ENCODE measurements at places on chromosomes 11 and 22.

DNA sequence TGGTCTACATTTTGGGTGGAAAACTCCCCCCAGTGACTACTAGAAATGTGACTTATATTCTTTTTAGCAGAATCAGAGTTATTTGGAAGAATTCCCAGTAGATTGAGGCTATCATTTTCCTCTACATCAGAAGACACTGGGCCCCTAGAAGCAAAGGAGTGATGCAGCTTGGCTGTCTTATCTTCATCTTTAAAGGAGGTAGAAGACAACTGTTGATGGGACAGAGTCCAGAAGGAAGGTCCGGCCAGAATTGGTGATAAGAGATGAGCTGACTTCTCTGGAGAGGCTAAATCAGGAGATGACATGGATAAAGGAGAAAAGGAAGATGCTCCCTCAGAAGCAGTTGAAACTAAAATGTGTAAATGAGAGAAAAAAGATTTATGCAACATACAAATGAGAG lies 149.6 kb downstream of the ENTHD1 start:
- no peak for DNase-seq

GRCh38 chr22:50720301-50721256 lies 17.4 kb upstream of the ACR start:
- no peak for DNase-seq

- DNase-seq: peak; percentile 32
Observed at GRCh38 chr11:120985718-120986569, 38.0 kb upstream of the TBCEL start.

DNA sequence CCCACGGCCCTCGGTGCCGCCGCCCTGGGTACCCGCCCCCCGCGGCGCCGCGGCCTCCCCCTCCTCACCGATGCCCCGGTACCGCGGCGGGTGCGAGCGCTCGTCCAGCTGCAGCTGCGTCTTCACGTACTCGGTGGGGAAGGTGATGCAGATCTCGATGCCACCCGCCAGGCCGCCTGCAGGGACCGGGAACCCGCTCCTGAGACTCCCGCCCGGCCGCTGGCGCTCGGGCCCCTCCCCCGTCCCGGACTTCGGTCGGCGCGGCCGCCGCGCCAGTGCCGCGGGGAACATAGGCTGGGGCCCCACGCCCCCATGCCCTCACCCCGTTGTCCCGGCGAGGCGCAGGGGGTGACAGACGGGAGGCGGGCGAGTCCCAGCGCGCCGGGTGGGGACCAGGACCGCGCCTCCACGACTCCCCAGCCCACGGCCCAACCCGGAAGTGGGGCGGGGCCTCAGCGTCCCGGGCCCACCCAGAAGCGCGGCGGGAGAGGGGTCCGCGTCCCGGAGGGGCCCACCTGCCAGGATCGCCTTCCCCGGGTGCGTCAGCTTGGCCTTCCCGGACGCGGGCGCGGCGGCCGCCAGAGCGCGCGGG lies 375 bp downstream of the SLC25A1 start:
- no peak for DNase-seq

DNA sequence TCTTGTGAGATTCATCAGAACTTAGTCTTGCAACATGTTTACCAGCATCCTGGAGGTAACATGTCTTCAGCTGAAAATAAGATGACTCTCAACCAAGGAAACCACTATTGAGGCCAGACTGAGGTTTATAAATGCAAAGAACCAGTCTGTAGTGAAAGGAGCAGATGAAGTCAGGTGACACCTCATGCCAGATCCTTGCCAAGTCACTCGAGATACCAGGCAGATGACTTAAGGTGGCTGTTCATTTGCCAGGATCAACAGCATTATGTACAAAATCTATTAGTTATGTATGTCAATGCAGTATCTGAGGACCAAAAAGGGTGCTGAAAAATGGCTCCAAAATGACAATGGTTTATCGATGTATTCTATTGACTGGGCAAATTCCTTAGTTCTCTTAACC lies 100.0 kb upstream of the SOX6 start:
- DNase-seq: no peak

GRCh38 chr11:70725278-70725677 lies 326.9 kb downstream of the CTTN start:
- no peak for DNase-seq

DNA sequence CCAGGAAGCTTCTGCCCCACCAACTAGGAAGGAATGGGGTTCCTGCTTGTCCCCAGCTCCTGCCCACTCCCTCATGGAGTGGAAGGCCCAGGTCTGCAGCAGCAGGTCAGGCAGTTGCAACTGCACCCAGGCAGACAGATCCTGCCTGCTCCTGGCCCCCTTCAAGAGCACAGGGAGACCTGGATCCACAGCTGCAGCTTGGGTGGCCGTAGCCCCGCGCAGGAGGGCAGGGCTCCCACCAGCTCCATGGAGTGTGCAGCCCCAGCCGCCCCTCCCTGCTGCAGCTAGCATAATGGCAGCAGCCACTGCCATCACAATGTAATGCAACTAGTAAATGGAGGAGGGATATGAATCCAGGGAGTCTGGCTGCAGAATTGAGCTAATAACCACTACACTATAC lies 187.5 kb upstream of the PLET1 start:
- no peak for DNase-seq

GRCh38 chr11:43401252-43401651 lies 42.5 kb downstream of the TTC17 start:
- no peak for DNase-seq

GRCh38 chr11:131951121-131951520 lies 580.7 kb downstream of the NTM start:
- DNase-seq: no peak

- peak; percentile 83 for DNase-seq
Observed at GRCh38 chr11:29159552-29160465, 857.0 kb downstream of the KCNA4 start.

DNA sequence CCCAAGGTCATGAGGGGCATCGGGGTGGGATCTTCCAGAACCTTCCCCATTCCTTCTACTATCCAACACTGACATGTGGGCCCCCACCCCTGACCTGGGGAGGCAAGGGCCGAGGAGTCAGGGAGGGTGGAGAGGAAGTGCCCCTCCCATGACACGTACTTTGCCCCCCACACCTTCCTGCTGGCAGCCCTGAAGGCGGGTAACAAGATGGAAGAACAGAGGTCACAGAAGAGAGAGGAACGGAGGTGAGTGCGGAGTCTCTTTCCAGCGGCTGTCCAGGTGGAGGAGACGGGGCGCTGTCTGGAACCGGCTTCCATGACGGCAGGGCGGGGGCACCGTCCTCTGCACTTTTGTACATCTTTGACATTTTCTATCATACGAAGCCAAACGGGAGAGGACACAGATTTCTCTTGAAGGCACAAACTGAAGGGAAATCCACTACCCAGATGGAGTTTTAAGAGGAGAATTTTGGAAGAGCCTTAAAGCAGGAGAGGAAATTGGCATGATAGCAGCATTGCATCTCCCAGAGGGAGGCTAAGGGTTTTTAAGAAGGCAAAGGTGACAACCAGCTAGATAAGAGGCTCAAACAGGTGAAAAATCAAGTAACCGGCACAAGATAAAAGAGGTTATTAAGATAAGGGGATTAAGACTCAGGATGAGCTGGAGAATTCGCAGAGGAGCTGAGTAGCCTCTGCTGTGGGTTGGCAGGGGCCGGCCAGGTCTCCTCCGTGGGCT lies 16.7 kb downstream of the OSBPL5 start:
- no peak for DNase-seq

DNA sequence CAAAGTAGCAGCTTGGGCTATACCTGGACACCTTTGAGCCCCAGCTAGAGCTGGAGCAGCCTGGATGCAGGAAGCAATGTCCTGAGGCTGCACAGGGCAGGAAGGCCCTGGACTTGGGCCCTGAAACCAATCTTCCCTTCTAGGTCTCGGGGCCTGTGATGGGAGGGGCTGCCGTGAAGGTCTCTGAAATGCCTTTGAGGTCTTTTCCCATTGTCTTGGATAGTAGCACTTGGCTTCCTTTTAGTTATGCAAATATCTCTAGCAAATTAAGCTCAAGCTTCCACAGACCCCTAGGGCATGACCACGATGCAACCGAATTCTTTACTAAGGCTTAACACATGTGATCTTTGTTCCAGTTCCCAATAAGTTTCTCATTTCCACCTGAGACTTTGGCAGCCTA lies 40.0 kb downstream of the LINC01488 start:
- no peak for DNase-seq

GRCh38 chr11:83355391-83355790 lies 69.2 kb upstream of the CCDC90B start:
- no peak for DNase-seq

GRCh38 chr11:34267417-34267816 lies 90.4 kb downstream of the ABTB2 start:
- DNase-seq: no peak

DNA sequence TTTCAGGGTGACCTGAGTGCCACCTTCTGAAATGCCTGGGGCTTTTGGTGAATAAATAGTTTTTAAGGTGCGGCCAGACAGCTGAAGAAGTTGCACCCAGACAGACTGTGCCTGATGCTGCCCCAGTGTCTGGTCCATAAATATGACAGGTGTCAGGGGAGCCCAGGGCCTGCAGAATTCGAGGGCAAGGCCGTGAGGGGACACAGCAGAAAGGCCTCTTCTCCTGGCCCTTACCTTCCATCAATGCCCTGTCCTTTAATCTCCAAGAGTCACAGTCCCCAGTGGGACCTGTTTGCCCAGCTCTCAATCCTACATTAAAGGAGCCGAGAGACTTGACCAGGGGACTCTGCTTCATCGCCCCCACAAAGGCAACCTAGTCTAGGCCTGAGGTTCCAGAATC lies 45.7 kb downstream of the NAT10 start:
- DNase-seq: no peak

- no peak for DNase-seq
Observed at GRCh38 chr11:86274999-86275398, 27.0 kb upstream of the HIKESHI start.

GRCh38 chr22:39368461-39368911 lies 18.7 kb downstream of the SYNGR1 start:
- DNase-seq: no peak

DNA sequence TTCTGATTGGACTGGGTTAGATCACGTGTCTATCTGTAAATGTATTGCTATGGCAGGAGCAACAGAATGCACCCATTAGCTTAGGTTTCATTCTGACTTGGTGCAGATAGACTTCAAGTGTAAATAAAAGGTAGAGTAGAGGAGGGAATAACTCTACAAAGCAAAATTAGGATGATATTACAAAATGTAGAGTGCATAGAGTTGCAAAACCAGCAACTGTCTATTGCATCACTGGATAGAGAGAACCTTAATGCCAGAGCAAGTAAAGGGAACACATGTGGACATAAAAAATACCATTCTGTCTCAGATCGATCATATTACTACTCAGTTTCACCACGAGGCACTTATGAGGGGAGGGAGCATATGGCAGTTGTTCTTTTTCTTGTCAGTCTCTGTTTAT lies 22.0 kb upstream of the CAT start:
- DNase-seq: peak; percentile 13

- peak; percentile 34 for DNase-seq
Observed at GRCh38 chr11:17277024-17277584, 565 bp downstream of the NUCB2 start.

- no peak for DNase-seq
Observed at GRCh38 chr11:47403571-47403970, 4.8 kb upstream of the SLC39A13 start.

DNA sequence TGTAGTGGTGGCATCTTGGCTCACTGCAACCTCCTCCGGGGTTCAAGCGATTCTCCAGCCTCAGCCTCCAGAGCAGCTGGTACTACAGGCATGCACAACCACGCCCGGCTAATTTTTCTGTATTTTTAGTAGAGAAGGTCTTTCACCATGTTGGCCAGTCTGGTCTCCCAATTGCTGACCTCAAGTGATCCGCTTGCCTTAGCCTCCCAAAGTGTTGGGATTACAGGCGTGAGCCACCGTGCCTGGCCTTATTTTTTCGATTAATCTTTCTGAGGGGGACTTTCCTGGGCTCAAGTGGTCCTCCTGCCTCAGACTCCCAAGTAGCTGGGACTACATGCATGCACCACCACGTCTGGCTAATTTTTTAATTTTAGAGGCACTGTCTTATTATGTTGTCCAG lies 5.6 kb downstream of the SNU13 start:
- DNase-seq: no peak

DNA sequence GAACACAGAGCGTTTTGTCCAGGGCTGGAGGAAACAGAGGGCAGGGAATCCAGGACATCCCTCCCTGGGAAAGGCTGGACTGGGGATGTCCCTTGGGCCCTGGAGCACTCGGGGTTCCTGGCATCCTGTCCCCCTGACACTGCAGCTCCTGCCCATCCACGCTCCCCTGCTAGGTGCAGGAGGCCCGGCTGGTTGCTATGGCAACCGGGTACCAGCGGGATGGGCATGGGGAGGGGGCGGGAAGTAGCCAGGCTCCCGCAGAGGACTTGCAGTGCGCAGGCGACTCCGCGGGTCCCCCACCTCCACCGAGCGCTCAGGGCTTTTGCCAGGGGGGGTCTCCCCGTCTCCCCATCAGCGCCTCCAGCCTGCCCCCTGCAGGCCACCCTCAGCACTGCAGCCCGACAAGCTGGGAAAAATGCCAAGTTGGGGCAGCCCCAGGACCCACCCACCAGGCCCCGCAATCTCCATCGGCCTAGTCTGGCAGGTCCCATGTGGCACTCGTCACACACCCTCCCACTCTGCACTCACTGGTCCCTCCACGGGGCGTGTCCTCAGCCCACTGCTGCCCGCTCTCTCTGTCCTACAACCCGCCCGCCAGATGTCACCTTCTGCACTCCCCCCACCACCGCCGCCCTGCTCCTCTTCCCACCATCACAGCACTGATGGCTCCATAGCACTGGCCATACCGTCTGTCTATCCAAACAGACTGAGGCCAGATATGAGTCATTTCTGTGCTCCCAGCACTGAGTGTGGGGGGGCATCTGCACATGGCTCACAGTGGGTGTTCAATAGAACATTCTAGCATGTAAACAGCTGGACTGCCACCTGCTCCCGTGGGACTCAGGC lies 31.5 kb downstream of the KIAA0930 start:
- peak; percentile 75 for DNase-seq

GRCh38 chr11:94519478-94520084 lies 7.3 kb downstream of the C11orf97 start:
- DNase-seq: peak; percentile 44

- peak; percentile 8 for DNase-seq
Observed at GRCh38 chr22:25057013-25057881, 104.7 kb downstream of the KIAA1671 start.

GRCh38 chr11:2471804-2472096 lies 26.9 kb downstream of the KCNQ1 start:
- DNase-seq: no peak

GRCh38 chr11:76041208-76041607 lies 165.1 kb downstream of the WNT11 start:
- no peak for DNase-seq

DNA sequence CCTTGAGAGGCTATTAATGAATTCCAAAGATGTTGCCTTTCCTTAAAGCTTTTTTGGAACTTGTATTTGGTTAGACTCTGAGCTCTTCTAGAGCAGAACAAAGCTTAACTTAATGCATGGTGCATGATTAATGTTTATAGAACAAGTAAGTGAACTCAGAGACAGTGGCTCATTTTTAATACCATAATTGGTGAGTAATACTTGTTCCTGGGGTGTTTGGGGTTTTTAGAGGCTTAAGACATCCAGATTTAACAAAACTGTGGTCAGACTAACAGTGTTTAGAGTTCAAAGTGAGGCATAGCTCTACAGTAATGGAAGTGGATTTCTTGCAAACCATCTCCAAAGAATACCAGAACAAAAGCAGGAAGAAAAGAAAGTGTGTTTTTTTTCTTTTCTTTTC lies 73.7 kb upstream of the CTSC start:
- peak; percentile 88 for DNase-seq

- DNase-seq: peak; percentile 98
Observed at GRCh38 chr11:66418168-66418985, 2.5 kb upstream of the NPAS4 start.

- no peak for DNase-seq
Observed at GRCh38 chr22:35886309-35886708, 142.3 kb downstream of the RBFOX2 start.

- DNase-seq: peak; percentile 81
Observed at GRCh38 chr22:24471570-24471969, 23.6 kb upstream of the UPB1 start.

All from fibroblast of upper back skin (primary cell).